ENCODE measurements at places on chromosomes 16 and 17.

DNA sequence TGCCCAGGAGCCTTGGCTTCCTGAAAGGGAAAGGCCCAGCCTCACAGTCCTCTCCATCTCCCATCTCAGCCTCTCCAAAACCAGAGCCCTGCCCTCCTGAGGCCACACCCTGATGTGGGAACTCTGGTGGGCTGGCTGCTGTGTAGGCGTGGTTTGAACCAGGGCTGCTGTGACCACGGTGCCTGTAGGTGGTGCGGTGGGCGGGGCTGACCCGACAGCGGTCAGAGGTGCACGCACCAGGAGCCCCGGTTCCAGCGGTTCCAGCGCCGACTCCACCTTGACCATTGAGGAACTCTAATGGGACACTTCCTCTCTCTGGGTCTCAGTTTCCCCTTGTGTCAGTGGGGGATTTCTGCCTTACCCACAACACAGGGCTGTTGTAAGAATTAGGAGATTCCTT, 2.4 kb downstream of the RAP1GAP2 start:
- DNase-seq: no peak

- DNase-seq: no peak
Measured at GRCh38 chr17:78996781-78997201, 12.8 kb downstream of the CANT1 start.

DNA sequence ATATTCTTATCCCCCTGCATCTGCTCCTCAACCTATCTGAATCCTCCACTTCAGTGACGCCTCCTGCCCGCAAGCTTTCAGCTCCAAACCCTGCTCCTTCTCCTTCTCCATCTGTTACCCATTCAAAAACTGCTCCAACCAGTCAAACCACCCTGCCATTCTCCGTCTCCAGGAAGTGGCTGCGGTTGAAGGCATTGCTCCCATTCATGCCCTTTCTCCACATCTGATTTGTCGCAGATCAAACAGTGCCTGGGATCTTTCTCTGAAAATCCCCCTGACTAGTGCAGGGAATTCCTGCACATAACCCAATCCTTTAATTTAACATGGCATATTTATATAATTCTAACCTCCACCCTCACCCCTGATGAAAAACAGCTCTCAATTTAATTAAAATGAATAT, 56.3 kb downstream of the SLFN5 start:
- no peak for DNase-seq

DNA sequence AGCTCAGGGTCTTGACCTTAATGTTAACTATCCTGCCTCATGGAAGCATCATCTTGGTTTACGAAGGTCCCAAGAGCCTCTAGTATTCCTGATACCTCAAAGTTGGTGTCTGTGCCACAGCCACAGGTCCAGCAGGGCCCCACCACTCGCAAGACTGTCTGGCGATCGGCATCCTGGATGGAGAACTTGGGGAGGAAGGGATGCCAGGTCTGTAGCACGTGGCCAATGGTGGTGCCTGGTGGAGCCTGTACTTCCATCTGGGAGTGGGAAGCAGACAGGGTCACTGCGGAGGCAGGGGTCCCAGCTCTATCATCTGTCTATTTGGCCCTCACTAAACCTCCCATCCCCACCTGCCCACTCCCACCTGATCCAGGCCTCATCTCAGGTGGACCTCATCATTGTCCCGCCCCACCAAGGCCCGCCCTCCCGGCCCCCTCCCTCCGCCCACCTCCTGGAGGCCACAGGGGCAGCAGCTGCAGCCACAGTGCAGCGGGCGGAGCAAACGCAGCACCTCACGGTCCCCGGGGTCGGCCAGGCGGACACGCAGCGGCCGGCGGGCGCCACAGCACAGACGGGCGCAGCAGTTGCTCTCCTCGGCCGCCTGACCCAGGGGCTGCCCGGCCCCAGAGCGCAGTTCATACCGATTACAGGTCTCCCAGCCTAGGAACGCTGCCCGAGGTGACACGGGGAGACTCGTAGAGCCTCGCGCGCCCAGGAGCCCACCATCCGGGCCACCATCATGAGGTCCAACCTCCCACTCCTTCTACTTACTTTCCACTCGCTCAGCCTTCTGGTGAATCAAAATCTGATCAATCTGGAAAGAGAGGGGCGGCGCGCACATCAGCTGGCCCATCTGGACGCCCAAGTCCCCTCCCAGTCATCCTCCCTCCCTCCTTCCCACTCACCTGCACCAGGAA, 1.4 kb downstream of the PLSCR3 start:
- no peak for DNase-seq

DNA sequence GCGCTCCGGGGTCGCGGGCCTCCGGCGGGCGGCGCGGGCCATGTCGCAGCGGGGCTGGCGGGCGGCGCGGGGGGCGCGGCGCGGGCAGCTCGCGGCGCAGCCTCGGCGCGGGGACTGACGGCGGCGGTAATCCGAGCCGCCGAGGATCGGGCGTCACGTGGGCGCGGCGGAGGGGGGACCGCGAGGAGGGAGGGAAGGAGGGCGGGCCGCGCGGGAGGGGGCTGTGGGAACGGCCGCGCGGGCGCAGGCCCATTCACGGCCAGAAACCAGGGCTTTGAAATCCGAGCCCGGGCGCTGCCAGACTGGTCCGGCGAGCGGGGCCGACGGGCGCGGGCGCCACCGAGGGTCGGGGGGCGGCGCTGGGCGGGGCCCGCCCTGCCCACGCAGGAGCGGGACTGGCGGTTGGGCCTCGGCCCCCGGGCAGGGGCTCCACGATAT, at the start of gene MTSS2:
TSS of gene MTSS2 (minus strand) at position 116 of the 438 bp plus-strand sequence. CDS start 262 bp downstream, outside the sequence.
- DNase-seq: no peak

DNA sequence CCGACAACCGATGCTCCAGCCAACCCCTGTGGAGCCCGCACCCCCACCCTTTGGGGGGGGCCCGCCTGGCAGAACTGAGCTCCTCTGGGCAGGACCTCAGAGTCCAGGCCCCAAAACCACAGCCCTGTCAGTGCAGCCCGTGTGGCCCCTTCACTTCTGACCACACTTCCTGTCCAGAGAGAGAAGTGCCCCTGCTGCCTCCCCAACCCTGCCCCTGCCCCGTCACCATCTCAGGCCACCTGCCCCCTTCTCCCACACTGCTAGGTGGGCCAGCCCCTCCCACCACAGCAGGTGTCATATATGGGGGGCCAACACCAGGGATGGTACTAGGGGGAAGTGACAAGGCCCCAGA, 17.9 kb downstream of the NGFR start:
- DNase-seq: no peak
